Ovary (tissue), 10 donors: ENCODE measurements at places on chromosomes 12 and 14. TPM values are rescaled to one million over a fixed set of nuclear protein-coding genes. Genes with fewer than 3 reads are reported as not detected.
A peak's percentile ranks its signal among the peaks of the same experiment; 100 is the strongest.

NGB gene
- 0.11 TPM for total RNA-seq

IL25 gene
- not detected for total RNA-seq

MARS1 gene
- total RNA-seq, result 479 TPM

SUSD6 gene
- total RNA-seq, result 33.6 TPM

KERA gene
- not detected for total RNA-seq

LRIG3 gene
- total RNA-seq, result 25.2 TPM

FERMT2 gene
- total RNA-seq, result 138 TPM

KRT74 gene
- total RNA-seq, result not detected

DNA sequence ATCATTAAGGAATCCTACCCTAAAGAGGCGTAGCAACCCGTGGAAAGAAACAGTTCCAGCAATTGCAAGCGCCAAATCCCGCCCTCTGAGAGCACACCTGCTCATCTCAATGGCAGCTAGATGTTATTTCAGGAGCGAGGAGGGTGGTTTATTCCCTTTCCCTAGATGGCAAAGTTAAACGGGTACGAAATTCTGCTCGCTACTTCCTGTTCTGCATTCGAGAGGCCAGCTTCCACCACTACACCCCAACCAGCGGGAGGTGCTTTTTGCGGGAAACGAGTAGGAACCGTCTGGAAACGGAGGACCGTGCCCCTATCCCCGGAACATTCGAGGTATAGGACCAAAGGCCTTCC, 536 bp downstream of the VPS29 start:
- no peaks in the 10 kb centered on the region for H3K27me3 ChIP-seq
- peak overlapping the region; percentile 92 for H3K4me3 ChIP-seq
- peak overlapping the region; percentile 71 for H3K27ac ChIP-seq

GRCh38 chr14:99982537-99983250, 82.5 kb upstream of the EVL start:
- no peaks in the 10 kb centered on the region for H3K27me3 ChIP-seq
- H3K36me3 ChIP-seq, result no peaks in the 10 kb centered on the region
- no peaks in the 10 kb centered on the region for H3K4me1 ChIP-seq
- H3K27ac ChIP-seq, result no peak overlapping the region
- no peak overlapping the region for H3K4me3 ChIP-seq

- H3K4me1 ChIP-seq, result no peaks in the 10 kb centered on the region
- H3K27me3 ChIP-seq, result no peaks in the 10 kb centered on the region
- no peak for DNase-seq
These were observed 294.4 kb downstream of the TMTC2 start for GRCh38 chr12:82981150-82981549.

- no peak for DNase-seq
- no peaks in the 10 kb centered on the region for H3K27me3 ChIP-seq
- H3K4me3 ChIP-seq, result no peak overlapping the region
- peaks cover 3% of the 10 kb centered on the region for H3K4me1 ChIP-seq
- no peak overlapping the region for H3K27ac ChIP-seq
These were observed 62.3 kb upstream of the NUDT4 start for GRCh38 chr12:93315385-93315906.

DNA sequence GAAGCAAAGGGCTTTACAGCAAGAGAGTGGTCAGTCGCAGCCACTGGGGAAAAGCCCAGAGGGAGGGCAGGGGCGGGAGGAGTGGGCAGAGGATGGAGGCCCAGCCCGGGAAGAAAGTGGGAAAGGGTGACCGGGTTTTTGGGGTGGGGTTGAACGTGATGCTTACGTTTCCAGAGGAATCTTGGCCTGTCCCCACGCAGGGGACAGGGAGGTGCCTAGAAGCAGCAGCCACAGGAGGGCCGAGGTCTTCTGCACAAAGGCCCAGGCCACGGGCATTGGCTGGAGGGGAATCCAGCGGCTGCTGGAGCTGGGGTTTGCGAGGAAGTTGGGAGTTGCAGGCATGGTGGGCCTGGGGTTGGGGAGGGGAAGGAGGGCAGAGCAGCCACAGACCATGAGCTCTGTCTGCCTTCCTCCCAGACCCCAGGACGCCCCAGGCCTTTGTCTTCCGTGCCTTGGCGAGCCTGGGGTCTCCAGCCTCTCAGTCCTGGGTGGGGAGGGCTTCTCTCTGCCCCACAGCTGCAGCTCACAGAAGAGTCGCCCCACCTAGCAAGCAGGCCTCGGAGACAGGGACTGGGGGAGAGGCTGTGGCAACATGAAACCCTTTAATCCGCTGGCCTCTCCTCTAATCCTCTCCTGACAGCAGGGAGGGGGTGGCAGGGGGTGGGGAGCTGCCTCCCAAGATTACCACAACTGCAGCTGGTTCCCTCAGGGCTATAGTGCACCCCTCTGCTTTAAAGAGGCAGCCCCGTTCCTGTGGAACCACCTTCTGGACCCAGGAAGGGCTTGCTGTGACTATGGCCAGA, at the start of gene CACNA2D4:
Gene CACNA2D4, minus strand, starts transcription at position 572 of the 803 bp plus-strand sequence. Its CDS starts 179 bp downstream, at position 393.
- no peaks in the 10 kb centered on the region for H3K27me3 ChIP-seq
- H3K27ac ChIP-seq, result no peak within 1 kb of the TSS
- DNase-seq, result no peak
- H3K4me3 ChIP-seq, result no peak within 1 kb of the TSS
- peaks cover 5% of the 10 kb centered on the region for H3K4me1 ChIP-seq

GRCh38 chr14:68513838-68514607, 278.8 kb downstream of the ZFP36L1 start:
- peaks cover 44% of the 10 kb centered on the region for H3K4me1 ChIP-seq
- H3K36me3 ChIP-seq, result no peaks in the 10 kb centered on the region
- DNase-seq, result no peak
- H3K4me3 ChIP-seq, result no peak overlapping the region
- H3K27me3 ChIP-seq, result no peaks in the 10 kb centered on the region

DNA sequence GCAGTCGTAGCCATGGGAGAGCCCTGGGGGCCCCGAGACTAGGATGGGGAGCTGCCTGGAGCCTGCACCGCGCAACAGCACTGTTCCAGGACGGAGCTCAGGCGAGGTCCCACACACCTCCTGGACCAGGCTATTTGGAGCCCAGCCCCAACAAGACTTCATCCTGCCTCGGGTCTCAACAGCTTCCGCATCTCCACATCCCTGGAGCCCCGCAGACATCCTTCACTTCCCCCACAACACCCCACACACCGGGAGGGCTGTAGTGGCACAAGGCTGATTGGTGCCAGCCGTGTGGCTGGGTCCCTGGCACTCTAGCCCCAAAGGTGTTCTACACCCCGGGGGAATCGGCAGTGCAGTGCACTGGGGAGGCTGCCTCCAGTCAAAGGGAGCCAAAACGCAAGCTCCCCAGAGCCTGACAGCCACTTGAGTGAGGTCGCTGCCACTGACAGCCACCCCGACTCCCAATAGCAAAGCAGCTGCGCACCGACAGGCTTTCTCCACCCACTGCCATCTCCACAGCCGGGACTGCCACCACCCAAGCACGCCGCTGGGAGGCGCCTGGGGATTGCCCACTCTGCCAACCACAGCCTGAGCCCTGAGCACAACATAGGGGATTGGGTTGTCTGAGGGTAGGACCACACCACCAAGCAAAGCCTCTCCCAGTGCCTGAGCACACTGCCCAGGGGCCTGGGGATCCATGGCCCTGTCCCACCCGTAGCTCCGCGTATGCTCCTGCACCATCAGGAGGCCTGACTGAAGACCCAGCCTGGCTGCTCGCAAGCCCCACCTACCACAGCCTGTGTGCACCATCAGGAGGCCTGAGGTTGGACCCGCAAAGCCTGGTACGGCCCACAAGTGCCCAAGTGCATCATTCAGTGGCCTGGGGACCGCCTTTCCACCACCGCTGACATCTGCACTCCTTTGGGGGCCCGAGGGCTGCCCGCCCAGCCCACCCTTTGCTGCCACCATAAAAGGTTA, 13.2 kb upstream of the KLRF1 start:
- H3K4me3 ChIP-seq, result no peak overlapping the region
- no peak overlapping the region for H3K27ac ChIP-seq

GRCh38 chr12:133023566-133023965, 13.7 kb upstream of the ZNF84 start:
- no peak overlapping the region for H3K4me3 ChIP-seq
- H3K36me3 ChIP-seq, result no peaks in the 10 kb centered on the region
- H3K4me1 ChIP-seq, result no peaks in the 10 kb centered on the region
- no peak for DNase-seq
- H3K27ac ChIP-seq, result no peak overlapping the region

GRCh38 chr12:10718279-10718821, 4.8 kb downstream of the YBX3 start:
- no peak for DNase-seq
- no peak overlapping the region for H3K4me3 ChIP-seq
- H3K27me3 ChIP-seq, result no peaks in the 10 kb centered on the region
- no peaks in the 10 kb centered on the region for H3K36me3 ChIP-seq
- H3K4me1 ChIP-seq, result peaks cover 12% of the 10 kb centered on the region
- H3K27ac ChIP-seq, result peak overlapping the region; percentile 62

- no peak for DNase-seq
- no peaks in the 10 kb centered on the region for H3K36me3 ChIP-seq
- H3K4me3 ChIP-seq, result no peak overlapping the region
- no peaks in the 10 kb centered on the region for H3K4me1 ChIP-seq
- H3K27ac ChIP-seq, result no peak overlapping the region
- no peaks in the 10 kb centered on the region for H3K27me3 ChIP-seq
These were observed 21.4 kb downstream of the LGR5 start for GRCh38 chr12:71460850-71461609.

- H3K27ac ChIP-seq, result no peak overlapping the region
- DNase-seq, result peak; percentile 21
- H3K36me3 ChIP-seq, result no peaks in the 10 kb centered on the region
- no peaks in the 10 kb centered on the region for H3K27me3 ChIP-seq
- H3K4me1 ChIP-seq, result peaks cover 19% of the 10 kb centered on the region
These were observed 20.8 kb downstream of the TPCN1 start for GRCh38 chr12:113242026-113242418.

DNA sequence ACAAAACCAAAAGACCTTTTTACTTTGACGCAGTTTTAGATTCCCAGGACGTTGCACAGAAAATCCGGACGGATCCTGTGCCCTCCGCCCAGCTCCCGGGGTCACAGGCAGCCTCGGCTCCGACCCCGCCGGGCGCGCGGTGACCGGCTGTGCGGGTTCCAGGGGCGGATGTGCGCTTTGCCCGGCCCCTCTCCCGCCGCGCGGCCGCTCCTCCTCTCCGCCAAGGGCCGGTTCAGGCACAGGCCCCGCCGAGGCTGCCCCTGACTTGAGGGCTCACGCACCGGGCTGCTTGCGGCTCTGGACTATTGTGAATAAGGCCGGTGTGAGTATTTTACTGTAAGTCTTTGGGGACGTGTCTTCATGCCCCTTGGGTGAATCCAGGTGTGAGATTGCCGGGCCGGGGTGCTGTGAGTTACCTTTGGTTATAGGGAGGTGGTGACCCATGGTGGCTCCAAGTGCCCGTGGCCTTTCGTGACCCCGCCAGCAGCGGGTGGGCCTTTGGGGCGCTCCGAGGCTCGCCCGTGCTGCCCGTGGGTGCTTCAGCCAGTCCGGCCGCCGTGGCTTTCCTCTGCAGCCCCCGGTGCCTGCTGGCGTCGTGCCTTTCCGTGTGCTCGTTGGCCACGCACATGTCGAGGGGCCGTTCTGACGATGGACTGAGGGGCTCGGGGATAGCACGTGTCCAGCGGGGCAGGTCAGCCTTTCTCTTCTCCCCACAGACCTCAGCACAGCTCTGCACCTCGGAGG, 45.9 kb downstream of the NOC4L start:
- H3K36me3 ChIP-seq, result no peaks in the 10 kb centered on the region
- no peak for DNase-seq
- H3K4me3 ChIP-seq, result peak overlapping the region; percentile 60
- no peaks in the 10 kb centered on the region for H3K27me3 ChIP-seq

- no peak overlapping the region for H3K27ac ChIP-seq
- H3K36me3 ChIP-seq, result no peaks in the 10 kb centered on the region
- H3K4me1 ChIP-seq, result no peaks in the 10 kb centered on the region
- no peaks in the 10 kb centered on the region for H3K27me3 ChIP-seq
- H3K4me3 ChIP-seq, result no peak overlapping the region
These were observed 310.1 kb upstream of the RGS6 start for GRCh38 chr14:71621980-71622605.
